ENCODE measurements at places on chromosomes 16 and 17.

GRCh38 chr16:84948851-84949610, 62.3 kb downstream of the ZDHHC7 start:
- no peak for DNase-seq

DNA sequence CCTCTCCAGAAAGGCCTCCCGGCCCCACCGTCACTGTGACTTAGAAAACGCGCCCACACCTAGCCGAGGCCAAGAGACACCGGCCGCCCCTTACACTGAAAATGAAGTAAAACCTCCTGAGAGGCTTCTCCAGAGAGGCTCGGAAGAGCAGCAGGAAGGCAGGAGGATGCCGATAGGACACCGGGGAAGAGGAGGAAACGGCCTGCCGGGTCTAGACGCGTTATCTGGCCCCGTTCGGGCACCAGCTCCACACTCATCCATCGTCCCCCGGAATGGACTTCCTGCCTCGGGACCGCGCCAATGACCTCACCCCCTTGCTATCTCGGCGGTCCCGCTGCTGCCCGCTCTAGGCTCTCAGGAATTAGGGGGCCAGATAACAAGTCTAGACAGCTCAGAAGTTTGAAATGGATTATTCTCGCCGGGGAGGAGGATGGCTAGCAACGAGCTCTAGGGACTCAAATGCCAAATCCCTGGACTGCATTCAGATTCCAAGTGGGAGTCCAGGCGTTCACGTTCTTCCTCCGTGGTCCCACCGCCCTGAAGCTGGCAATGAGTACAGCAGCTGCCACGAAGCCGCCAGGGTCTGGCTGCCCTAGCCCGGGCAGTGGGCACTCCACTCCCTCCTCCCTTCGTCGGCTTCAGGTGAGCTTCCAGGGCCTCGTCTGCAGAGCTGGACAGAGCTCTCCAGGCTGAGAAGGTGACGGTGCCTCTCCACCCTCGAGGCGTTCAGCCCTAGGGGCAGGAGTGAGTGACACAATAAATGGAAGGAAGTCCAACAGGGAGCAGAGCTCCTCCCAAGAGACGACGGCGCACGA, 350.9 kb downstream of the FOXL1 start:
- DNase-seq, result no peak

DNA sequence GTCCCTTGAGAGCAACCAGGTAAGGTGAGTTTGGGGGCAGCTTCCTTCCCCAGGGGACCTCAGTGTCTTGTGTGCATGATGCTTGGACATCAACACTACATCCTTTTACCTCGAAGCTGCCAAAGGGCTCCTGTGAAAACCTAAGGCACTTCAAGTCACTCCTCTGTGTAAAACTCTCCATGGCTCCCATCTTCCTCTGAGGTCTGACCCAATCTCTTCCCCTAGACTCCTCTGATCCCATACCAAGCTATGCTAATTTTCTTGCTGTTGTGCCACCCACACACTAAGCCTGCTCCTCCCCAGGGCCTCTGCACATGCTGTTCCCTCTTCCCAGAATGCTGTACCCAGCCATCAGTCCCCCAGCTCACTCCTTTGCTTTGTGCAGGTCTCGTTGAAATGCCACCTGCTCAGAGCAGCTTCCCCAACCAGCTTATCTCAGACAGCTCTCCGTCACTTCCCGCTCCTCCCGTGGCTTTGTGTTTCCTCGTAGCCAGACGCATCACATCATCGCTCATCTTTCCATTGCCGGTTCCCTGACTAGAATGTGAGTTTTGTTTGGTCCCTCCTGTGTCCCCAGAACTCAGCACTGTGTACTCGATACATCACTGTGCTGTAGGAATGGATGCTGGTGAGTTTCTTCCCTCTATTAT, 78.4 kb downstream of the CNGB1 start:
- no peak for DNase-seq

DNA sequence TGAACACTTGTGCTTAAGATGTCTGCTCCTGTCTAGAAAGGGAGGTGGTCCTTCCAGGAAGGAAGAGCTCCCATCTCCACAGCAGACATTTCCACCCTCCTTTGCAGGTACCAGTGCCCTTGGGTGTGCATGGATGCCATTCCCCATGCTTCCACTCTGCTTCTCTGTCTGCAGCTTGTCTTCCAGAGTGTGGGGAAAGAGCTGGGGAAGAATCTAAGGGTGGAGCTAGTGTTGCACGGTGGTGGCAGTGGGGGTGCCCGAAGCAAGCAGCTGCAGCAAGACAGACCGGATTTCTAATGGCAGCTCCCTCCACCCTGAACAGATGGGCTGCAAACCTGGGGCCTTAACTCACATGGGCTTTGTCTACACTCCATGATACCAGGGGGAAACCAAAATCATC, 22.6 kb upstream of the HOXB13 start:
- DNase-seq, result no peak

GRCh38 chr16:15961571-15962090, 12.2 kb downstream of the ABCC1 start:
- no peak for DNase-seq

- no peak for DNase-seq
Measured at GRCh38 chr17:11610999-11611566, 12.8 kb downstream of the DNAH9 start.

DNA sequence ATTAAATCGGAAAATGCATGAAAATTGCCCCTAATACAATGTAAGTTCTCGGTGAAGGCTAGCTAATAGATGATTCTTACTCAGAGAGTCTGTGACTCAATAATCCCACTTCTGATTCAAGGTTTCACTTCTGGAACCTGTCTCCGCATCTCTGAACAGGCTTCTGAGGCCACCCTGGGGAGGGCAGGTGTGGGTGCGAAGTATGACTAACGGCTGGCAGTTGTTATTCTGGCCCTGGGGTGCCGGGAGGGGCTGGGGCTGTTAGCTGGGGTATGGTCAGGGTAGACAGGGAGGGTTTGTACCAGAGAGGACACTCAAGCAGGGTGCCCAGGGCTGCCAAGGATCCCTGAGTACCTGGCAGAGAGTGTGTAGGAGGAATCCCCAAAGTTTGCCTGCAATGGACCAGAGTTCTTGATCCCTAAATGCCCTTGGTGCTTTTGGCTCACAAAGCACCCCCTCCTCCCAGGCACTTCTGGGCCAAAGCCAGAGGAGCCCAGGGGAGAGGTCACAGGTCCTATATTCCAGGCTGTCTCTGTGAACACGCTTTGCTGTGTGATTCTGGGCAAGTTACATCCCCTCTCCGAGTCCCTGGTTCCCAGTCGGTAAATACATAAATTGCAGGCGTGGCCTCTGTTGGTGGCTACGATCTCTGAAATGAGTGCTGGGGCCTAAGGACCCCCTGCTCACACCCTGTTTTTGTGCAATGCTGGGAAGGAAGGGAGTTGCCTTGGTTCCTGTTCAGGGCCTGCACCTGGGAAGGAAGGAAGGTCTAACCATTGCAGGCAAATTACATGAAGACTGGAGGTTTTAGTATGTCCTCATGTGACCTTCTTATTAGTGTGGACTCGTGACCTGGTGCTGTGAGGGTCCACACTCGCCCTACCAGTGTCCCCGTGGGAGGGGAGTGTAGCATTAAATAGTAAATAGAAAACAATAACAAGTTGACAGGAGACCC, 49.9 kb upstream of the CPNE2 start:
- DNase-seq, result peak; percentile 82

- DNase-seq, result no peak
Measured at GRCh38 chr17:17087424-17088015, 45.3 kb downstream of the MPRIP start.

- DNase-seq, result no peak
Measured at GRCh38 chr17:63841350-63842172, 924 bp downstream of the SMARCD2 start.

DNA sequence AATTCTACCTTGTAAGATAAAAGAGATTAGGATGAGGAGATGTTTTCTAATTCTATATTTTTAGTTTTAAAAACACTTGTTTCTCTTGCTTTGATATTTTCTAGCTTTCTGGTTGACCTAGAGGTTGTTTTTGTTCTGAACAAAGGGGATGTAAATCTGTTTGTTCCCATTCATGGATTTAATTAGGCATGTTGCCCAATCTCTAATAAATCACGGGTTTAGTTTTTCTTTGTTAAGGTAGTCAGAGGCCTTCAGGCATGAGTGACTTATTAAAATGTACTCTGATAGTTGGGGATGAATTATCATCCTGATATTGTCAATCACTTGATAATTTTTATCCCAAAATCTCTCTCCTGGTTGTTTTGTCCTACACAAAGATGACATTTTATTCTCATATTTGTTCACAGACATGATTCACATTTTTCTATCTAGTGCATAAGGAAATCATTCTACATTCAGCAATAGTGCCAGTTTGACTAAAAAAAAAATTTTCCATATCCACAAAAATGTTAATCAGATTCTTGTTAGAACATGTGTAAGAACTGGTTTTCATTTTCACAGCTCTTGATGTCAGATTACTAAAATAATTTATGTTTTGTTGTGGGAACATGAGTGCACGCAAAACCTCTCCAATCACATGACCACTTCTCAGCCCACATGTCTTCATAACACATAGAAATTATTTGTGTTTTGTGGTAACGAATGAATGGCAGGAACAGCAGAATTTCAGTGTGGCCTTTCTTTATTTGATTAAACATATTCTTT, 95.7 kb upstream of the AKTIP start:
- no peak for DNase-seq

GRCh38 chr16:30882429-30883310, 11.2 kb downstream of the BCL7C start:
- DNase-seq, result no peak

DNA sequence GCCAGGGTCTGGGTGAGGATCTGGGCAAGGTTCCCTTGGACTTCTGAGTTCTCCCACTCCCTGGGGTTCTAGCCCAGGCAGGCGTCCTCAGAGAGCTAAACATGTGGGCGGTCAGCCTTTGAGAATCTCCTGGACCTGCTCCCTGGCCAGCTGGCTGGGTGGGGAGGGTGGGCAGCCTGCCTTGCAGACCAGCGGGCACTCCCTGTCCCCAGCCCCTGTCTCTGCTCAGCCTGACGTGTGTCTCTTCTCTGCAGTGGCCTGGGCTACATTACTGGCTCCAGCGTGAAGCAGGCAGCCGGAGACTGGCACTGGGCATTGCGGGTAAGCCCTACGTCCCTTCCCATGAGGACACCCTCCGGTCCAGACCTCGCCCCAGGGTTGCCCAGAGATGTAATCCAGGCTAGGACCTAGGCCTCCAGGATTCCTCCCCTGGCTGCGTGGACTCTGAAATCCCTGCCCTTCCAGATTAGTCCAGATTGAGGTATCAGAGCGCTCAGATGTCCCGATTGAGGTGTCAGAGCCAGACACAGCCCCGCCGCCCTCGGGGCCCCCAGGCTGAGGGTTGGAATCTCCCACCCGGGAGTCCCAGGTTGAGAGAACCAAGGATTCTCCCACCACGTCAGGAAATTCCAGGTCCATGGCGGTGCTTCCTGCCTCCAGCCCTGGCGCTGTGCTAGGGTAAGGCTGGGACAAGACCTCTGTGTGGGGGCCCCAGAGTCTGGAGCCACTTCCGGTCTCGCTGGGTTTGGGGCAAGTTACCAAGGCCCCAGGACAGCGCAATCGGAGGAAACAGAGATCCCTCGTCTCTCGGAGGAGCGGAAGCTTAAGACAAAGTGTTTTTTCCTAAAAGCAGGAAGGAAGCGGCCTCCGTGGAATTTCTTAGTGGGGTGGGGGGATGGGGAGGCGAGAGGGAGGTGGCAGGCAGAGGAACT, 24.1 kb downstream of the MYBBP1A start:
- DNase-seq, result no peak

DNA sequence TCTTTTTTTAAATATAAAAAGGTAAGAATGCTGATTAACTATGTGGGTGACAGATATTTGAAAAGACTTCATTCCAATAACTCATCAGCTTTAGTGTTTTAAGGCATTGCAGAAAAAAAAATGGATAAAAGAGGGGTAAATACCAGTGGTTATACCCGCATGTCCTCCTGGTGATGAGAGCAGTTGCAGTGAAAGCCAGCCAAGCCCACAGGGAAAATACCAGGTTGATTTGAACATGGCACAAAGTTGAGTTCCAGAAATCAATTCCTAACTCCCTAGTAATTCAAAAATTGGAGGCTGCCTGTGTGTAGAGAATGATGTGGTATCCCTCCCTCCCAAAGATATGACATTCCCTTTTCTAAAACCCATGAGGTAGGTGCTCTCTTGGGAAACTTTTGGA, 453.2 kb upstream of the SOX9 start:
- DNase-seq, result no peak

DNA sequence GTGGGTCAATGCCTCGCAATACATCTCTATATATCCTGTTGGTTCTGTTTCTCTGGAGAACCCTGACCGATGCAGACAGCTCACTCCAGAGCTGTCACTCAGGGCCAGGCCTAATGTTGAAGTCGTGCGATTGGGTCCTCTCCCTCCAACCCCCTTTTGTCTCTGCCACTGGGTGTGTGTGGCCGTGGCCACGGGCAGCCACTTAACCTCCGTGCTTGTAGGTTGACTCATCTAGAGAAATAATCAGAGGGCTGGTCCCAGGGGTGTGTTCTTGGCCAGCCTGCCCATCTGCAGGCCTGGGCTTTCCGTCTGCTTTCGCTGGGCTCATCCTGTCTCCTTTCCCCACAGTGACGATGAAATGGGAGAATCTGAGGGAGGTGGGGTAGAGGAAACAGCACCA, 7.4 kb downstream of the ADAD2 start:
- no peak for DNase-seq

- DNase-seq, result no peak
Measured at GRCh38 chr16:75241955-75242354, 9.5 kb downstream of the BCAR1 start.

DNA sequence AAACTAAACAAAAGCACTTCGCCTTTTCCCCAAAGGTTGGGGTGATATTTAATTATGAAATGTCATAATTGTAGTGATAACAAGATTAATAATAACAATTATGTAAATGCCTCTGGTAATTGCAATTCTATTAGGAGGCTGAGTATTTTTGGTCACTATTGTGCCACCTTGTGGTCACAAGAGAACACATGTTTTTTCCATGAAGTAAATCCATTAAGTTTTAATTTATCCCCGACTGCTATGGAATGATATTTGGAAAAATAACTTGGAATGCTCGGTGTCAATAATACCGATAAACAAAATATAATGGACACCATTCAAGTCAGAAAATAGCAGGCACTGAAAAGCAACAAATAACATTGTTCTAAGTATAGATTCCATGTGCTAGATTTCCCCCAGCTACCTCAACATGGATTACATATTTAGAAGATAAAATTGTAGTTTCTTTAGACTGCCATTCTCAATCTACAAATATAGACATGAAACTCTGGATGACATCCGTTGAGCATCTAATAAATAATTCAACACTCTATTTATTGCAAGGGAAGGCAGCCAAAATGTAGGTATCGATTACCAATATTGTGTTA, 25.0 kb upstream of the KCNJ2 start:
- no peak for DNase-seq

- peak; percentile 1 for DNase-seq
Measured at GRCh38 chr17:60305141-60305540, 86.8 kb downstream of the USP32 start.

Measured in activated T-cell treated with anti-CD3 and anti-CD28 coated beads for 24 hours (primary cell).